Stimulated activated naive B cell treated with anti-CD40 and anti-IgM and Interleukin-4, amounts not matched to agents 10 μg/mL and 1 μg/mL and 100 μg/mL, for 72 hours (primary cell): ENCODE measurements at places on chromosomes 4 and X.

DNA sequence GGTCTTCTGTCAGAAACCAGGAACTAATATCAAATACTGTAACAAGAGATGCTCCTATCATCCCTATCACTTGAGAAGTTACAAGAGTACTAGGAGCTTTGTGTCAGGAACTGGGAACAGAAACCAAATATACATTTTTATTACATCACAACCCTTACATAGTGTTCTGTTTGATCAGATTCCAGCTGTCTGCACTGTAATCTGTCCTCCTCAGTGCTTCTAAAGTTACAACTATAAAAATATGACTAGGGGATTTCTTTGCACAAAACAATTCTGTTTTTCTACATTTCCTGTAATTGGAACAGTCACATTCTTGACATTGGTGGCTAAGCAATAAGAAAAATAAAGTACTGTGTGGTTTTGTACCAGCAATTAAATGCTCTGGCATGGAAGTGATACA lies 686.0 kb downstream of the PDHA2 start:
- H3K27me3 ChIP-seq: no peaks in the 10 kb centered on the region
- H3K4me1 ChIP-seq: no peaks in the 10 kb centered on the region
- H3K36me3 ChIP-seq: no peaks in the 10 kb centered on the region

DNA sequence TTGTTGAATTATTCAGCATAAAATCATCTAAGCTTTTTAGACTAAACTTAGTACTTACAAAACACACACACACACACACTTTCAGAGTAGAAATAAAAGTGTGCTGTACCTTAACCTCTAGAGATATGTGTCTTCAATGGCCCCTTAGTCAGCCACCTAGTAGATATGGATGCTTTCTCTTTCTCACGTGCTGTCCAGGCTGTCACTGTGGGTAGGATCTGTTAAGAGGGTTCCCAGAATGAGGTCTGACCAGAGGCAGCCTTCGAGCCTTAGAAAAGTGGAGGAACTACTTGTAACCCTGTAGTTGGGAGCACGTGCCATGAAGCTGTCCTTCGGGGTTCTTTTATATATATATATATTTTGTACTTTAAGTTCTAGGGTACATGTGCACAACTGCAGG lies 117.9 kb downstream of the COL4A5 start:
- H3K4me1 ChIP-seq: no peaks in the 10 kb centered on the region
- no peak overlapping the region for H3K4me3 ChIP-seq
- no peaks in the 10 kb centered on the region for H3K36me3 ChIP-seq
- H3K27ac ChIP-seq: no peak overlapping the region
- H3K27me3 ChIP-seq: no peaks in the 10 kb centered on the region
- no peak for DNase-seq

DNA sequence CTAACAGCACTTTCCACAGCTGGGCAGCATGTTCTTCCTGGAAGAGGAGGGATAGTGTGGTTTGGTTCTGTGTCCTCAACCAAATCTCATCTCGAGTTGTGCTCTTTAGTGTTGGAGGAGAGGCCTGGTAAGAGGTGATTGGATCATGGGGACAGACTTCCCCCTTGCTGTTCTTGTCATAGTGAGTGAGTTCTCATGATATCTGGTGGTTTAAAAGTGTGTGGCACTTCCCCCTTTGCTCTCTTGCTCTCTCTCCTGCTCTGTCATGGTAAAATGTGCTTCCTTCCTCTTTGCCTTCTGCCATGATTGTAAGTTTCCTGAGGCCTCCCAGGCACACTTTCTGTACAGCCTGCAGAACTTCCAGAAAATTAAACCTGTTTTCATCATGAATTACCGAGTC lies 133.7 kb upstream of the NDP start:
- DNase-seq: no peak
- H3K36me3 ChIP-seq: no peaks in the 10 kb centered on the region
- H3K4me3 ChIP-seq: no peak overlapping the region
- H3K27me3 ChIP-seq: peaks cover 9% of the 10 kb centered on the region
- H3K4me1 ChIP-seq: peaks cover 5% of the 10 kb centered on the region

DNA sequence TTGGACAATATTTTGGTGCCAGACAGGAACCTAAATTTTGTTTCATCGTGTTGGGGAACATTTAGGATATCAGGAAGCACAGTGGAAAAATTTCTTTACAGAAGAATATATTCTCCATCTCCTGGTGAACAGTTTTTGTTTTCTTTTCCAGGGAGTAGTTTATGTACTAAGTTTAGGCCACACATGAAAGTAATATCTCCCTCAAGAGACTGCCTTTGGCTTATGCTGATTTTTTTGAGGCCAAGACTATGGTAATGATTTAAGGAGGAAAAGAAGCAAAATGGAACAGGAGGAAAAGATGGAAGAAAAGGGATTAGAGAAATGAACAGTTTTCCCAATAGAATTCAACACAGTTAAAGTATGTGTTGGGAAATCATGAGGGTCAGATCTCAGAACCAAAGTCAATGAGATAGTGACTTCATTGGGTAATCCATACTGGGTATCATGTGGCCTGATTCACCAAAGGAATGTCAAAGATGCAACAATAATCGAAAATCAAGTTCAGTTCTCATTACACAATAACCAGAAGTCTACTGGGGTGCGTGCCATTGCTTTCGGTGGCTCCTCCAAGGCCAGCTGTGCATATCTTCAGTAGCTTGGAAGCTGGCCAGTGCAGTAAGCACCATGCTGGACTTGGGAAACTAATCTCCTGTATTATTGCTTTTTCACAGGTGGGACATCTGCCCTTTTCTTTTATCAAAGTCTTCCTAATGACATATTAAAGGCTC lies 234.8 kb downstream of the COL25A1 start:
- no peak overlapping the region for H3K4me3 ChIP-seq
- no peaks in the 10 kb centered on the region for H3K27me3 ChIP-seq
- no peaks in the 10 kb centered on the region for H3K36me3 ChIP-seq
- no peak for DNase-seq
- H3K4me1 ChIP-seq: no peaks in the 10 kb centered on the region
- no peak overlapping the region for H3K27ac ChIP-seq

GRCh38 chrX:43505769-43506168 lies 150.3 kb upstream of the MAOA start:
- peaks cover 10% of the 10 kb centered on the region for H3K27me3 ChIP-seq
- no peak for DNase-seq
- peaks cover 4% of the 10 kb centered on the region for H3K4me1 ChIP-seq
- H3K4me3 ChIP-seq: no peak overlapping the region
- no peak overlapping the region for H3K27ac ChIP-seq

DNA sequence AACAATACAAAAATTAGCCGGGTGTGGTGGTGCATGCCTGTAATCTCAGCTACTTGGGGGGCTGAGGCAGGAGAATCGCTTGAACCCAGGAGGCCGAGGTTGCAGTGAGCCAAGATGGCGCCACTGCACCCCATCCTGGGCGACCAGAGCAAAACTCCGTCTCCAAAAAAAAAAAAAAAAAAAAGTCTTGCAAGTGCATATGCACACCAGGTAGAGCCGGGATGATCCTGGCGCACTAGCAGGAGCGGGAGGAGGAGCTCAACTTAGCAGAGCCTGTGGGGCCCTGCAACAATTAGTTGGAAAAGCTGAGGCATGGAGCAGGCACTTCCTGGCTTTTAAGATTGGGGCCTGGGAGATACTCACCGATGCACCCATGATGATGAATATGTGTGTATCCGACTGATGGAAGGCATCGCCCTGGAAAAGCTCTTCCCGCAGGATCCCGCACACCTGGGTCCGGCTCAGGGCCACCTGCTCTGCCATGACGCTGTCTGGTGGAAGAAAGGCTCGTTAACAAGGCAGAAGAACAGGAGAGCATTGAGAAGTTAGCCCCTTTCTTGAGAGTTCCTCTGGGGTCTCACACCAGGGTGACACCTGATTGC lies 872 bp downstream of the G6PD start:
- peak overlapping the region; percentile 77 for H3K4me3 ChIP-seq
- peak overlapping the region; percentile 70 for H3K27ac ChIP-seq
- peaks cover 30% of the 10 kb centered on the region for H3K4me1 ChIP-seq
- H3K27me3 ChIP-seq: no peaks in the 10 kb centered on the region

- no peaks in the 10 kb centered on the region for H3K27me3 ChIP-seq
- peaks cover 46% of the 10 kb centered on the region for H3K4me1 ChIP-seq
- H3K4me3 ChIP-seq: no peak overlapping the region
These were observed 9.7 kb downstream of the JADE1 start for GRCh38 chr4:128819082-128819742.

DNA sequence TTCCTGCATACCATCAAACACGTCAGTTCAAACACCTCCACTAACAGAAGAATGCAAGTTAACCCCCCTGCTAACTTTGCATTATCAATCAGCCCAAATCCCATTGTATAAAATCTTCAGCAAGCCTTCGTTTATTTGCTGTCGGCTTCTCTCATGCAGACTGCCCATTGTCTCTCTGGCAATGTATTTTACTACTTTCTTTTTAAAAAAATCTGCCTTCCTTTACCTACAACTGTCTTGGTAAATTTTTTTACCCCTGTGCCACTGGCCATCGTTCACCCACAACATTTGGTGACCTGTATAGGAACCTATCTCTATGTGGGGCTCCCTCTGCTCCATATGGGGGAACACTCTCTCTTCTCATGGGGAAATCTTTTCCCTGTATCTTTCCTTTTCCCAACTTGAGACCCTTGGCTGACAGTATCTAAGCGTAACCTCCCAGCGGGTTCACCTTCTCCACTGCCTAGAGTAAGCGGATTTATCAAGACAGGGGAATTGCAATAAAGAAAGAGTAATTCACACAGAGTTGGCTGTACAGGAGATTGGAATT lies 244.6 kb downstream of the CPXCR1 start:
- H3K27me3 ChIP-seq: no peaks in the 10 kb centered on the region
- DNase-seq: no peak
- H3K36me3 ChIP-seq: no peaks in the 10 kb centered on the region
- no peak overlapping the region for H3K27ac ChIP-seq
- H3K4me1 ChIP-seq: no peaks in the 10 kb centered on the region

GRCh38 chr4:93776386-93777080 lies 52.0 kb upstream of the ATOH1 start:
- H3K36me3 ChIP-seq: no peaks in the 10 kb centered on the region
- no peak overlapping the region for H3K27ac ChIP-seq
- no peaks in the 10 kb centered on the region for H3K4me1 ChIP-seq
- no peaks in the 10 kb centered on the region for H3K27me3 ChIP-seq
- no peak overlapping the region for H3K4me3 ChIP-seq

- H3K27me3 ChIP-seq: no peaks in the 10 kb centered on the region
- peaks cover 20% of the 10 kb centered on the region for H3K36me3 ChIP-seq
- H3K4me1 ChIP-seq: no peaks in the 10 kb centered on the region
- H3K4me3 ChIP-seq: no peak overlapping the region
These were observed 79.6 kb downstream of the CCKAR start for GRCh38 chr4:26410385-26411293.

DNA sequence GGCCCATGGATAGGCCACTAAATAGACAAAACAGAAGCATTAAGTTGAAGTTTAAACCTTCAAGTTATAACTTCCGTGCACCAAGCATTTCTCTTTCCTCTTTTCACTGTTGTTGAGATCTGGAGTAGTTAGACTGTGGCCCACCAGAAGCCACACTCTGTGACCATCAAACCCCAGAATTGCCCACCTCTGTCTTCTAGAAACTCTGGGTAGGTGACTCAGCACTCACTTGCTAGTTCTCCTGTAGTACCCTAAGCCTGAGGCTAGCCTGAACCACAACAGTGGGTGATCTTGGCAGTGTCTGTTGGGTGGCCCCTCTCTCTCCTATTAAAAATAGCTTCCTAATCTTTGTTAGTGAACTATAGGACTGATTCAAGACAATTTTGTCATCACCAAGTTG lies 24.6 kb upstream of the CD40LG start:
- no peaks in the 10 kb centered on the region for H3K36me3 ChIP-seq
- H3K4me1 ChIP-seq: peaks cover 8% of the 10 kb centered on the region
- peaks cover 3% of the 10 kb centered on the region for H3K27me3 ChIP-seq
- no peak overlapping the region for H3K4me3 ChIP-seq
- no peak overlapping the region for H3K27ac ChIP-seq

DNA sequence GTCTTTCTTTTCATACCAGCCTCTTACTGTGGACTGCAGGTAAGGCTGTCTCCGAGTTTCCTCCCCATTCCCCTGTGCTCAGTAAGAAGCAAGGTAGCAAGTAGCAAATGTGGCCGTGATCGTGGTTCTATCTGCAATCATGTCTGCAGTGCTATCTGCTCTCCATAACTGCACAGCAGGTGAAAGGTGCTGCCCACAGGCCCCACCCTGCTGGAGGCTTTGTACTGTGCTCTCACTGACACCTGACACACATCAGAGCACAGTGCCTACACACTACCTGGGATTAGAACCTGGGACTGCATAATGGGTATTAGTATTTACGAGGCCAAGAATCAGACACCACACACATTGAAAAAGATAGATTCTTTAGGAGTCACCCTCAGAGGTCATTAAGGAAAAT lies 15.3 kb downstream of the PGRMC1 start:
- no peaks in the 10 kb centered on the region for H3K36me3 ChIP-seq
- no peak overlapping the region for H3K4me3 ChIP-seq
- peaks cover 5% of the 10 kb centered on the region for H3K27me3 ChIP-seq

- no peaks in the 10 kb centered on the region for H3K4me1 ChIP-seq
- H3K4me3 ChIP-seq: no peak overlapping the region
- peaks cover 10% of the 10 kb centered on the region for H3K27me3 ChIP-seq
- H3K36me3 ChIP-seq: peaks cover 5% of the 10 kb centered on the region
- DNase-seq: no peak
- H3K27ac ChIP-seq: no peak overlapping the region
These were observed 36.9 kb downstream of the WDR17 start for GRCh38 chr4:176102414-176103063.

DNA sequence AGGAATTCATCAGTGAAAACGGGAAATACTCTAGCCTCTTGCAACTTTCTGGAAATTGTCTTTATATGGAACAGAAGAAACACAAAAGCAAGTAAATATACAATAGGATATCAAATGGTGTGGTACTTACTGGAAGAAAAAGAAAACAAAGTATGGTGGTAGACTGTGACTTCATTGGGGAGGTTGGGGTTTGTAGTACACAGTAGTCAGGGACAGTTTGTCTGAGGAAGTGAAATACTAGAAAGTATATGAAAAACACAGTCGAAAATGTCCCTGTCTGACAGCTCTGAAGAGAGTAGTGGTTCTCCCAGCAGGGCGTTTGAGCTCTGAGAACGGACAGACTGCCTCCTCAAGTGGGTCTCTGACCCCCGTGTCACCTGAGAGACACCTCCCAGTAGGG lies 390.0 kb upstream of the NWD2 start:
- H3K36me3 ChIP-seq: no peaks in the 10 kb centered on the region
- H3K4me1 ChIP-seq: no peaks in the 10 kb centered on the region
- DNase-seq: no peak
- H3K4me3 ChIP-seq: no peak overlapping the region

DNA sequence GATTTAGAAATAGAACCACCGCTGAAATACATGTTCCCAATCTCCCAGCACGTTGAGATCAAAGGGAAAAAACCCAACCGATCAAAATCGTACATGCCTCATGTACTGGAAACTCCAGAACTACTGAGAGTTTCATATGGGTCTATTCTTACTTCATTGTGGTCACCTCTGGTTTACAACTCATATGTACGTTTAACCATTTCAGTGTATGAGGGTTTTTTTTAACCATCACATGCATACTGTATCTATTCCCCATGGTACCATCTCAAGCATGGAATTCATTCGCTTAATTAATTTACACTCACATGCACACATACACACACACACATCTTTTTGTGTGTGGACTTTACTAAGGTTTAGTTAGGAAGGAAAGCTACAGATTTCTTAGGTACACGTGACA lies 46.0 kb upstream of the CLNK start:
- peaks cover 9% of the 10 kb centered on the region for H3K36me3 ChIP-seq
- peaks cover 91% of the 10 kb centered on the region for H3K4me1 ChIP-seq
- DNase-seq: no peak
- H3K4me3 ChIP-seq: peak overlapping the region; percentile 39
- peak overlapping the region; percentile 96 for H3K27ac ChIP-seq

- H3K36me3 ChIP-seq: peaks cover 10% of the 10 kb centered on the region
- H3K4me3 ChIP-seq: no peak overlapping the region
- H3K27ac ChIP-seq: peak overlapping the region; percentile 66
- DNase-seq: no peak
These were observed 82.0 kb upstream of the PITX2 start for GRCh38 chr4:110704748-110705439.
